Mucosa of gallbladder (tissue), 1 donor: ENCODE measurements at places on chromosomes 5 and 9. TPM values are rescaled to one million over a fixed set of nuclear protein-coding genes. Genes with fewer than 3 reads are reported as not detected.

DNA sequence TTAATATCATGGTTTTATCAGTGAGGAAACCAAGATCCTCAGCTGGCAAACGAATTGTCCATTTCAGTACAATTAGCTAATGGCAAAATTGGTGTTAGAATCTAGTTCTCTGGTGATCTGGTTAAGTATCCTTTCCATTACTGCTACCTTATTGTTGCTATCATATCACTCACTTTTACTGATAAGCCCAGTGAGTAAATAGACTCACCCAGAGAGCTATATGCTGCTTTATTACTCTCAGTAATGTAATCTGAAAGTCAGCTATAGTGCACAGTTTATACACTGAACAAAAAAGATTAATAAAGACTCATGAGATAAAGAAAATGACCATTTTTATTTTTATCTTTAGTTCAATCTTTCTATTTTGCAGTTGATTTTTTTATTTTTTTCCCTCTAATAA lies 95.0 kb downstream of the DMAC1 start:
- DNase-seq: no peak

DNA sequence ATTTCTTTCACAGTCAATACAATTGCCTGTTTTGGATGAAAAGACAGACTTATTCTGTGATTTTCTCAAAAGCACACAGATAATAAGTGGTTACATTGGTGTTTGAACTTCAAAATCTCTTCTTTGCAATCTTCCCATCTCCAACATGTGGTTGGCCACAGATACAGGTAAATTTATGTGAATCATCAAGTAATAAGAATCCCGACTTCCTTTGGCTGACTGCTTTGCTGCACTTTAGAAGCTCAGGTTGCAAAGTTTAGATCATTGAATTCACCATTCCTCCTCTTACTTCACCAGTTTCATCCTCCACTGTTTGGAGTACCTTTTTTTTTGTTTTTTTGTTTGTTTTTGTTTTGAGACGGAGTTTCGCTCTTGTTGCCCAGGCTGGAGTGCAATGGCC lies 56.5 kb upstream of the ADRB2 start:
- no peak for DNase-seq

DNA sequence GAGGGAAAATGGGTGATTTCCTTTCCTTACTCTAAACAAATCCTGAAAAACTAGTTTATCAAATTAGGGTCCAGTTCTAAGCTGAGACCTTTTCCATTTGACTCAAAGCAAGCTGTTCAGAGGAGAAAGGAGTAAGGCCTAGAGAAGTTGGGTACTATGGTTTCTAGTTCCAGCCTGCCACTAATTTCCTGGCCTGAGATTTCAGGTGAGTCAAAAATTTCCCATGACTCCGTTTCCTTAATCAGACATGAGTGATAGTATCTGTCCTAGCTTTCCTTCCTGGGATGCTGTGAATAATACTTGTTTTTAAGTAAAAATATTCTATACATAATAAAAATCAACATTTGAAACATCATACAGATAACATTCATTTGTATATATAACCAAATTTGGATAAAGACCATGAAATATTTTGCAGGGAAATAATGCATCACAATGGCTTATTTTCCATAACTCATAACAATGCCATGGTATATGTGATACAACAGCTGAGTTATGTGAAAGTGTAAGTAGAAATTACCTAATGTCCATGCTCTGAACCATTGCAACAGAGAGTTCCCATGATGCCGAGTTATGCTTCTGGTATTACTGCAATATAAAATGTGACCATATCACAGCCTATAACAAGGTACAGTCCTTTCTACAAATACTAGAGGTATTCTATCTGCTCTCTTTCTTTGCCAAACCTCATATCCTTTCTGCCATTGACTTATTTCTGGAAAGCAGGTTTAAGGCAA lies 142.7 kb downstream of the MLLT3 start:
- no peak for DNase-seq

- DNase-seq: no peak
Observed at GRCh38 chr9:101332362-101332761, 52.4 kb downstream of the BAAT start.

DNA sequence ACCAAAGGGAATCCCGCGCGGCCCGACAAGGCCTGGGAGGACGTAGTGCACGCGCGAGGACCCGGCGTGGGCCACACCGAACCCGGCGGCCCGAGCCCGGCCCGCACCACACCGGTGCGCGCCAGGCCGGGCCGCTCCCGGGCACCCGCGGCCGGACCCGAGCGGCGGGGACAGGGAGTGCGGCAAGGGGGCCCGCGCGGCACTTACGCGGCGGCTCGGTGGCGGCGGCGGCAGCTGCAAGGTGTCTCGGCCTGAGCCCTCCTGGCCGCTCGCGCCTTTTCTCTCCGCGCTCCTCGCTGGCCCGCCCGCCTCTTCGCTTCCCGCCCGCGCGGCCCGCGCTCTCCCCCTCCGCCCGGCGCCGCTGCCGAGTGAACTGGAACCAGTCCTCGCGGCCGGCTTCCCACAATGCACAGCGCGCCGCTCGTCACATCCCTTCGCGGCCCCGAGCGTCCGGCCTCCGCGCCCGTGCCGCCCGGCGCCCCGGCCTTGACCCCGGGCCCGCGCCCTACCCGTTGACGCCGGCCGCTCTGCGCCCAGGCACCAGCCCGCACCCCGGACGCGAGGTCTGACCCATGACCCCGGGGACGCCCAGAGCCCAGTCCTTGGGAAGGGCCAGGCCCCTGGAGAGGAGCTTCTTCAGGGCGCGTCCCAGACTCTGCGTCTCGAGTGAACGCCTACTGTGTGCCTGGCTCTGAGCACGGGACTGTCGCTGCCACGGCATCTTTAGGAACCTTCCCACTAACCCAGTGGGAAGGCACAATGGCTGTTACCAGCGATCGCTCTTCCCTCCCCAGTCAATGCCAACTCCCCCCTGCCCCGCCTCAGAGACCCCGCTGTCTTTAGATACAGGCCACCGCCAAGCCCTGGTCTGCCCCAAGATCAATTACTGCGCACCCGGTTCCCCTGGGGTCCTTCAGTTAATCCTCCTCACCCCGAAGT lies at the start of gene MACROH2A1:
Gene MACROH2A1, minus strand, starts transcription at position 377 of the 939 bp plus-strand sequence. CDS start 10,138 bp downstream, outside the sequence.
- DNase-seq: peak; percentile 88

DNA sequence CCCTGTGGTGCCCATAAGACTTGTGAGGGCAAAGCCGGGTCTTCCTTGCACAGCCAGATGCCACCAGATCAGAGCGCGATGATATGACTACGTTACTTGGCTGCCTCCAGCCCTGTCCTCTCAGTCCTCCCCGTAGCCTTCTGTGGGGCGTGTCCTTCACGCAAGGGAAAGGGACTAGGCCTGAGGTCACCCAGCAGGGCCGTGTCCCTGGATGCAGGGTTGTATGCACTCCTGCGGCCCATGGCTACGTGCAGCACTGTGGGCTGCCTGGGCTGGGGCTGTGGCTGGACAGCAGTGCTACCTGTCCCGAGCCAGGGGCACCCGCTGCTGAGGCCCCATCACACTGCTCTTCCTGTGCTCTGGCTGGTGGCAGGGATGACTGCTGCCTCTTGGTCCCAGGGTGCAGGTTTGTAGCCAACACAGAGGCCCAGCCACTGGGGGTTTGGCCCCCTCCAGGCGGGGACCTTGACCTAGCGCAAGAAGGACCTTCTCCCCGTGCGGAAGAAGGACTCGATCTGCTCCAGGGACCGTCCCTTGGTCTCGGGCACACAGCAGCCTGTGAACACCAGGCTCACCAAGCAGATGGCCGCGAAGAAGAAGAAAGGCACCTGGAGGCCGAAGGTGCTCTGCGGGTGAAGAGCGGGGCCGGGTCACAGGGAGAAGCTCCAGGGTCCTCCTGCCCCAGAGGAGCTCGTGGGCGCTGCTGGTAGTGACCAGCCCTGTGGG lies 7.2 kb downstream of the SLC2A6 start:
- no peak for DNase-seq

GRCh38 chr9:75855509-75855908 lies 35.0 kb upstream of the PCSK5 start:
- peak; percentile 24 for DNase-seq

DNA sequence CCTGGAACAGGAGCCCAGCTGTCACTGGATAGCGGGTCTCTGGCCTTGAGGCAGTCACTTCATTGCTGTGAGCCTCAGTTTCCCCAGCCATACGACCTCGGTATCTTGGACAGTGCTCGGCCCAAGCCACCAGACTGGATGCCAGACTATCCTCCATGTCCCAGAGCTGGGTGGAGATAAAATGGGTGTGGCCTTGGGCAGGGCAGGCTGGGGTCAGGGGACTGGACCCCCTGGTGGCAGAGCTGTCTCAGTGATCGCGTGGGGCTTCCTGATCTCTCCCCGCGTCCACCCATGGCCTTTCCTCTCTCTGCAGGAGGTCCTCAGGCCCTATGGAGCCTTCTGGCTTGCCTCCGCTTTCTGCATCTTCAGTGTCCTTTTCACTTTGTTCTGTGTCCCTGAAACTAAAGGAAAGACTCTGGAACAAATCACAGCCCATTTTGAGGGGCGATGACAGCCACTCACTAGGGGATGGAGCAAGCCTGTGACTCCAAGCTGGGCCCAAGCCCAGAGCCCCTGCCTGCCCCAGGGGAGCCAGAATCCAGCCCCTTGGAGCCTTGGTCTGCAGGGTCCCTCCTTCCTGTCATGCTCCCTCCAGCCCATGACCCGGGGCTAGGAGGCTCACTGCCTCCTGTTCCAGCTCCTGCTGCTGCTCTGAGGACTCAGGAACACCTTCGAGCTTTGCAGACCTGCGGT lies 10.0 kb downstream of the SLC2A8 start:
- no peak for DNase-seq

GRCh38 chr5:132227485-132228240 lies at the start of gene P4HA2:
P4HA2 (minus strand) TSS chr5:132227853; CDS start chr5:132218626, 9,227 bp downstream.
- peak; percentile 86 for DNase-seq

DNA sequence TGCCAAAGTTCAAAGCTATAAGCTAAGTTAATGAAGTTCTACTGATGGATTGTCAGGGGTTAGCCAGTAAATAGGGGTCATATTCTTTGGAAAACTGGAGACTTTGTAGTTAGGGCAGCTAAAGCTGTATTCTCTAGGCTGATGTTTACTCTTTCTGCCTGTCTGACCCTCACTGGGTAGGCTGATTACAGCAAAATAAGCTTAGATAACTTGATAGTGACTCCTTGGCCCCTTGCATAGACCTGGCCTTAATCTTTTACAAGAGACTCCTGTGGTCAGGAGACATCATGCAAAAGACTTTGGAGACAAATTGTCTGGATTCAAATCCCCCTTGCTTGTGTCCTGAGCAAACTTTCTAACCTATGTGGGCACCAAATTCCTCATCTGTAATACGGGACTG lies 314.4 kb upstream of the MSX2 start:
- DNase-seq: no peak

DNA sequence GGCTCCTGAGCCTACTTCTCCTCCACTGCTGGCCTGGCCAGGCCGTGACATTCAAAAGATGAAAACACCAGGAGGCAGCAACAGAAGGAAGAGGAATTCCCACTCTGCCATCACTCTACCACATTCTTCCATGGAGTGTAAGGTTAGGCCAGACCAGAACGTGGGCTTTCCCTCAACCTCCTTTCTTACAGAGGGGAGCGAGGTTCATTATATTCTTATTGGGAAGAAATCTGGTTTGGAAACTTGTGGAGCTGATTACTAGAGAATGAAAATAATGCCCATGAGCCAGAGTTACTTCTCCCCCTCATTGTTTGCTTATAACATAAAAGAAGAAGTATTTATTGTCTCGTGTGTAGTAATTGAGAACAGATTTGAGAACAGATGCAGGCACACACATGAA lies 136.3 kb upstream of the BASP1 start:
- no peak for DNase-seq

- no peak for DNase-seq
Observed at GRCh38 chr9:84276741-84277140, 63.8 kb downstream of the SLC28A3 start.

- DNase-seq: no peak
Observed at GRCh38 chr9:86788456-86788855, 158.8 kb downstream of the GAS1 start.

GRCh38 chr5:137649228-137649935 lies 86.5 kb downstream of the KLHL3 start:
- no peak for DNase-seq

- no peak for DNase-seq
Observed at GRCh38 chr5:97839341-97840086, 656.5 kb upstream of the RIOK2 start.

- DNase-seq: peak; percentile 96
Observed at GRCh38 chr9:120580051-120580896, at the start of gene CDK5RAP2. CDK5RAP2 (minus strand) TSS chr9:120580167; CDS start chr9:120579978, 189 bp downstream.

- no peak for DNase-seq
Observed at GRCh38 chr5:148834689-148835088, 8.3 kb downstream of the ADRB2 start.

DNA sequence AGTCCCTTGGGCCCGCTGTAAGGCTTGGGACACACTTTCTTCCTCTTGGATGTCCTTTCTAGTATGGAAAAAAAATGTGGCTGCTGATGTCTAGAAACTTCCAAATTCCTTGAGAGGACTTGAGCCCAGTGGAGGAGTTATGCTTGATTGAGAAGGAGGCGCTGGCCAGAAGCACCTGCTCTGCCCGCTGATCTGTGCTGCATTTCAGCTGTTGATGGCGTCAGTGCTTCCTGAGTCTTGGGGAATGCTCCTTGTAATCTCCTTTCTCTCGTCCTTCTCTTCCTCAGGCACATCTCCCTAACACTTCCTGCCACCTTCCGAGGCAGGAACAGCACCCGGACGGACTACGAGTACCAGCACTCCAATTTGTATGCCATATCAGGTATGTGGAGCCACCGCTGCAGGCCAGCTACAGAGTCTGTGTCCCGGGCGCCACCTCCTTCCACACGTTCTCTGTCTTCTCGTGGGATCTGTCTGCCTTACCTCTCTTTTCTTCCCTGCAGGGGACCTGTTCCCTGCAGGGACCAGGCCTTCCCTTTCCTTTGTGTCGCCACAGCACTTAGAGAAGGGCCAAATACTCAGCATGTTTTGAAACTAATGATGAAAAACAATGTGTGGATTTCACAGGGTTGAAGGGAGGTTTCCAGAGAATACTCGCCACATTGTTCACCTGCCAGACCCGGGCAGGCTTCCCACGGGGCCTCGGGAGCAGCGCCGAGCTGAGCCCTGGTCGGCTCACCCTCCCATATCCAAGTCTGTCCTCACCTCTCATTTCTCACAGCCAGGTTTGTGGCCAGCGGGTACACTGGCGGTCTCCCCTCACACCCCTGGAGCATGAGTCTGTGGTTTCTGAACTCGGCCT lies 95.2 kb downstream of the MVB12B start:
- no peak for DNase-seq

GRCh38 chr5:45507178-45507577 lies 189.0 kb downstream of the HCN1 start:
- DNase-seq: no peak

DNA sequence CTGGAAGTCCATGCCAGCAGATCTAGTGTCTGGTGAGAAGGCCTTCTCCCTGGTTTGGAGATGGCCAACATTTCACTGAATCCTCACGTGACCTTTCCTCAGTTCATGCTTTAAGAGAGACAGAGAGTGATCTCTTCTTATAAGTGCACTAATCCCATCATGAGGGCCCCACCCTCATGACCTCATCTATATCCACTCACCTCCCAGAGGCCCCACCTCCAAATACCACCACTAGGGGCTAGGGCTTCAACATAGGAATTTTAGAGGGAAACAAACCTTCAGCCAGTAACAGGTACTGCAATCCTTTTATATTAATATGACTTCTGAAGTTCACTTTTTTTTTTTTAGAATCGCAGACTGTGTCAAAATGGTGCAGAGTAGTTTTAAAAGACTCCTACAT lies 496.9 kb upstream of the ADAMTS16 start:
- DNase-seq: no peak

The NPDC1 gene
- total RNA-seq: 376 TPM

The CDKN2B-AS1 gene
- total RNA-seq: 0.55 TPM

The PCDHB16 gene
- total RNA-seq: 3.0 TPM

The TSLP gene
- total RNA-seq: 4.1 TPM

The DCAF10 gene
- 27.7 TPM for total RNA-seq

The CAPSL gene
- total RNA-seq: not detected

The ASPN gene
- 40.9 TPM for total RNA-seq

The PPP3R2 gene
- not detected for total RNA-seq

The ANKRD34B gene
- not detected for total RNA-seq

The CENPP gene
- 2.3 TPM for total RNA-seq

The NDUFS6 gene
- total RNA-seq: 33.2 TPM

The SPATA31E1 gene
- not detected for total RNA-seq
